ENCODE measurements at places on chromosomes 1 and 21. TPM values are rescaled to one million over a fixed set of nuclear protein-coding genes. Genes with fewer than 3 reads are reported as not detected.

The LRRC39 gene
- total RNA-seq = 0.36 TPM

The MDM4 gene
- total RNA-seq = 19.2 TPM

The C1QC gene
- not detected for total RNA-seq

The RGS5 gene
- 40.0 TPM for total RNA-seq

The ATAD3C gene
- not detected for total RNA-seq
